Lower lobe of right lung (tissue), 2 donors: ENCODE measurements at places on chromosomes 6 and 20. TPM values are rescaled to one million over a fixed set of nuclear protein-coding genes. Genes with fewer than 3 reads are reported as not detected.
A peak's percentile ranks its signal among the peaks of the same experiment; 100 is the strongest.

Gene TMEM200A
- total RNA-seq = 4.3 TPM

Gene FAM83C
- not detected for total RNA-seq

Gene FGD2
- total RNA-seq = 103 TPM

Gene ZNF311
- total RNA-seq = 1.6 TPM

Gene TFAP2D
- not detected for total RNA-seq

Gene NRSN1
- total RNA-seq = not detected

Gene BTBD3
- 37.0 TPM for total RNA-seq

DNA sequence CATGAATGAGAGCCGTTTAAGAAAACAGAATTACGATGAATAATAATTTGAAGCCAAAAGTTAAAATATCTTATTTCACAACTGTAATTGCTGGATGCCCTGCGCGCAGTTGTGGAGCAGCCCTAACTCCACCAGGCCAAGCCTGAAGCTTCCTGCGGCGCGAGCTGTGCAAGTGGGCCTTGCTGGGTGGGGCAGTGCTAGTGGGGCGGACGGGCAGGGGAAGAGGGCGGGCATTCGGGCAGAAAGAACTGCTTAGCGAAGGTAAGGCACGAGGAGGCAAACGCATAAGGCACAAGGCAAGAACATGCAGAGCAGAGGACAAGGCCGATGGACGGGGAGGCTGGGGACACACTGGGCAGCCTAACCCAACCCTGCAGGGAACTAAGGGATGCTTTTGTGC lies 2.3 kb downstream of the HLA-DQB2 start:
- H3K4me3 ChIP-seq = no peak overlapping the region
- peaks cover 11% of the 10 kb centered on the region for H3K27me3 ChIP-seq
- H3K36me3 ChIP-seq = no peaks in the 10 kb centered on the region
- H3K27ac ChIP-seq = no peak overlapping the region
- peaks cover 5% of the 10 kb centered on the region for H3K4me1 ChIP-seq
- no peak for DNase-seq

GRCh38 chr20:61694682-61695081 lies 371.0 kb downstream of the TAF4 start:
- peaks cover 10% of the 10 kb centered on the region for H3K27me3 ChIP-seq
- no peak overlapping the region for H3K4me3 ChIP-seq
- no peaks in the 10 kb centered on the region for H3K36me3 ChIP-seq

DNA sequence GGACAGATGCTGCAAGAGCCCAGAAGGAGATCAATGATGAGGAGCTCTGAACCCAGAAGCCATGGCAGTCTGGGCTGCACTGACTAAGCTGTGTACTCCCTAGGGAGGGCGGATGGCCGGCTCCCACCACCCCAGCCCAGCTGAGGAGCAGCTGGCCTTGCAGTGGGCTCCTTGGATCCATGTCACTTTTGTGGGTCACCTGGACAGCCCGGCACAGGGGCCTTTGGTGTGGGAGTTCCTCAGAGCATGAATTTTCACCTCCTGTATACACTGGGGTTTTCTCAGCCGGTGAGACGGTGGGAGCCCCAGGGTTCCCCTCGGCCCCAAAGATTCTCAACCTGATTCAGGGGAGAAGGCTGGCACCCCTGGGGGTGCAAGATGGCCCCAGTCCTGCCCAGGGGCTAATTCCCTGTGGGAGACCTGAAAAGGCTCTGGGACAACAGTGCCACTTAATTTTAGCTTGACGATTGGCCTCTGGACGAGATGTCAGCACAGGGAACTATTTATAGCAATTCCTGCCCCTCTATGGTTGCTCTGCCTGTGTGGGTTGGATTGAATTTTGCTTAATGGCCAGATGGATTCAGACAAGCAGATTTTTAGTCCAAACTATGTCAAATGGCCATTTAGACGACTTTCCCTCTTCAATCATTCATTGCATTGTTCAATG lies 121.6 kb upstream of the PMEPA1 start:
- H3K4me1 ChIP-seq = no peaks in the 10 kb centered on the region
- no peak overlapping the region for H3K4me3 ChIP-seq
- H3K36me3 ChIP-seq = no peaks in the 10 kb centered on the region
- H3K27me3 ChIP-seq = no peaks in the 10 kb centered on the region

DNA sequence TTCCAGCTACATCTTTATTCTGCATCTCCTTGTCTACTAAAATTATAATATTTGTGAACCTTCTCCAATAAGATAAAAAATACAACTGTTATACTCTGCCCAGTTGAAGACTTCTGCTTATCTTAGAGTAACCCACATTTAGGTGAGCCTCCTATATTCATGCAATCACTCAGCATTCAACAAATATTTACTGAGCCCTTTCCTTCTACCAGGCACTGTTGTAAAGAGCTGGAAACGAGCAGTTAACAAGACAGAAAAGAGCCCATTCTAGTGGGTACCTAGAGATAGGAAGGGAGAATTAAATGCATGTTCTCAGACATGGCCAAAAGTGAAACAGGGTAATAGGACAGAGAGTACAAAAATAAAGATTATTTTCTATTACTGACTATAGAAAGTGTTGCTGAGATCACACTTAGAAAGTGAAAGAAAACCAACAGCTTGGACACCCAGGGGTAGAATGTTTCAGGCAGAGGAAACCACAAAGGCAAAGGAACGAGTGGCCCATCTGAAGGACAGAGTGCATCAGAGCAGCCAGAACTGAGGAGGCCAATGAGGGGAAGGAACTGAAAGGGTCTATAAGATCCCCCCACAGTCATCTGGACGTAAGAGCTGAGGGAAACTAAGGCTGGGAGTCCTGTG lies 50.8 kb upstream of the SMLR1 start:
- no peak overlapping the region for H3K27ac ChIP-seq
- H3K4me3 ChIP-seq = no peak overlapping the region
- H3K36me3 ChIP-seq = no peaks in the 10 kb centered on the region

- H3K27me3 ChIP-seq = no peaks in the 10 kb centered on the region
- H3K4me1 ChIP-seq = peaks cover 46% of the 10 kb centered on the region
- no peaks in the 10 kb centered on the region for H3K36me3 ChIP-seq
- H3K4me3 ChIP-seq = no peak overlapping the region
- H3K27ac ChIP-seq = no peak overlapping the region
- no peak for DNase-seq
Measured at GRCh38 chr6:159110013-159110412, 59.2 kb upstream of the FNDC1 start.

DNA sequence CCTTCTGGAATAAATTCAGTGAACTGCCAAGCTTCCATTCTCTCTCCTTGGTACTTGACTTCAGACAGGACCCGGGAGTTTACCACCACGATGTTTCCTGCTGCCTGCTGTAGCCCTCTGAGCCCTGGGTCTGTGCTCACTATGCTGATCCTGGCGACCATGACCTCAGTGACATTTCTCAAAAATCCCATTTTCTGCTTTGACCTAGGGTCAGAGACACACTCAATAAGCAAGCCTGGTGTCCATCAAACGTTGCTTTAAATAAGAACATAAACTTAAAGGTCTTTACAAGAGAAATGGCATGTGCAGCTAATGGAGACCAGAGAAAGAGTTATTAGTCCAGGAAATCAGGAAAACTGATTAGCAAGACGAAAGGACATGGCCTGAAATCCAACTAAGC lies 509.7 kb upstream of the SULF2 start:
- no peaks in the 10 kb centered on the region for H3K36me3 ChIP-seq
- no peaks in the 10 kb centered on the region for H3K27me3 ChIP-seq
- H3K27ac ChIP-seq = no peak overlapping the region
- no peak overlapping the region for H3K4me3 ChIP-seq
- peaks cover 27% of the 10 kb centered on the region for H3K4me1 ChIP-seq

GRCh38 chr6:21856844-21857243 lies 263.3 kb downstream of the SOX4 start:
- no peaks in the 10 kb centered on the region for H3K36me3 ChIP-seq
- no peak for DNase-seq
- H3K27ac ChIP-seq = peak overlapping the region; percentile 19

- H3K4me1 ChIP-seq = peaks cover 23% of the 10 kb centered on the region
- H3K27me3 ChIP-seq = no peaks in the 10 kb centered on the region
- H3K36me3 ChIP-seq = no peaks in the 10 kb centered on the region
- no peak for DNase-seq
- H3K27ac ChIP-seq = no peak overlapping the region
Measured at GRCh38 chr6:16106991-16107787, 21.7 kb upstream of the MYLIP start.

DNA sequence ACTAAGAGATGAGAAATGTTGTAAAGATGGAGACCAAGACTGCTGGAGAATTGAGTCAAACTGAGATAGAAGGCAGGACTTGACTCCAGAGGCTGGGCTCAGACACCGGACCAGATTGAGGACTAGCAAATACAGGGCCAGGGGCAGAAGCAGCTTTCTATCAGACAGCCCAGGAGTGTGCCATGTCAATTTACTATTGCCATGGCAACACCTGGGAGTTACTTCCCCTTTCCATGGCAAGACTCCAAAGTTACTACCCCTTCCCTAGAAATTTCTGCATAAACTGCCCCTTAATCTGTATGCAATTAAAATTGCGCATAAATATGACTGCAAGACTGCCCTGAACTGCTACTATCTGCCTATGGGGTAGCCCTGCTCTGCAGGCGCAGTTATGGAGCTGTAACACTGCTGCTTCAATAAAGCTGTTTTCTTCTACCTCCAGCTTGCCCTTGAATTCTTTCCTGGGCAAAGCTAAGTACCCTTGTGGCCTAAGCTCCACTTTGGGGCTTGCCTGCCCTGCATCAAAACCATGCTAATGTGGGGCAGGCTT lies 90.1 kb upstream of the EDN1 start:
- no peaks in the 10 kb centered on the region for H3K36me3 ChIP-seq
- no peak overlapping the region for H3K4me3 ChIP-seq
- H3K27me3 ChIP-seq = no peaks in the 10 kb centered on the region
- DNase-seq = no peak
- H3K4me1 ChIP-seq = no peaks in the 10 kb centered on the region
- no peak overlapping the region for H3K27ac ChIP-seq

DNA sequence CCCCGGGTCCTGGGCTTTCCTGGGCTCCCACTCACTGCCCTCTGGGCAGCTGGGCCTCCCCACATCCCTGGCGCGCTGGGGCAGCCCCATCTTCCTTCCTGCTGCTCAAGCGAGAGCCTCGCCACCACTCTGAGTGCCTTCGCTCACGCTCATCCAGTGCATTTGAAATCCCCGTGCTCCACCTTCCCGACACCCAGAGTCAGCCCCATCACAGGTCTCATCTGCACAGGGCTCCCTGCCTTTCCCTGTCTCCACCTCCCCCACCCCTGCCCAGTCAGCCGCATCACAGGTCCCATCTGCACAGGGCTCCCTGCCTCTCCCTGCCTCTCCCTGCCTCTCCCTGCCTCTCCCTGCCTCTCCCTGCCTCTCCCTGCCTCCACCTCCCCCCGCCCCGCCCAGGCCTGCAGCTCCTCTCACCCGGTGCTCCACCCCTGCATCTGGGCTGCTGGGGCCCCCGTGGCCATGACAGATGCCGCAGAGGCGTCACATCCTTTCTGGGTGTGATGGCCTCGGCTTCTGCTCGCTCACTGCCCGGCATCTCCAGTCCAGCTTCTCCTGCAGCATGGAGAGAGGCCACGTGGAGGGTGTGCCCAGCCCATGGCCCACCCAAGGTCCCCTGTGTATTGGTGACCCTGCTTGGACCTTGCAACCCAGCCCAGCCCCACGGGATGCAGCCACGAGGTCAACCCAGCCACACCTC lies 9.0 kb upstream of the BHLHE23 start:
- no peaks in the 10 kb centered on the region for H3K4me1 ChIP-seq
- no peak overlapping the region for H3K4me3 ChIP-seq
- peaks cover 86% of the 10 kb centered on the region for H3K27me3 ChIP-seq
- H3K27ac ChIP-seq = no peak overlapping the region

GRCh38 chr20:62874964-62875344 lies 13.3 kb upstream of the TCFL5 start:
- no peak for DNase-seq
- H3K36me3 ChIP-seq = no peaks in the 10 kb centered on the region
- H3K27me3 ChIP-seq = no peaks in the 10 kb centered on the region
- H3K4me1 ChIP-seq = peaks cover 22% of the 10 kb centered on the region

DNA sequence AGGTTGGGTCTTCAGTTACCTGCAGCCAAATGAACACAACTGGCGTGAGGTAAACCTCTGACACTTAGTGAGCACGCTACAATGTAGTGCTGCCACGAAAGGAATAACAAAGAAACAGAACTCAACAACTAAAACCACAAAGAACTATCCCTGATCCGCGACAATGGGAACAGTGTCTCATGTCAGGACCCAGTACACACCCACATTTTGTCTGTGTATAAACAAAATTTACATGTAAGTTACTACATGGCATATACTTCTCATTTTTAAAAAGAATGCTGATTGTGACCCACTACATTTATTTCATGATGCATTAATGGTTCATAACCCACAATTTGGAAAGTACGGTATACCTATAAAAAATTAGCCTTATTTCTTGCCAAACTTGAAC lies 14.1 kb downstream of the FKBP1A start:
- peaks cover 100% of the 10 kb centered on the region for H3K4me1 ChIP-seq
- H3K27ac ChIP-seq = peak overlapping the region; percentile 21
- H3K4me3 ChIP-seq = no peak overlapping the region
- H3K36me3 ChIP-seq = peaks cover 27% of the 10 kb centered on the region
- no peak for DNase-seq

- no peak overlapping the region for H3K4me3 ChIP-seq
- no peak for DNase-seq
- H3K36me3 ChIP-seq = no peaks in the 10 kb centered on the region
- H3K4me1 ChIP-seq = no peaks in the 10 kb centered on the region
Measured at GRCh38 chr6:134911547-134911946, 38.4 kb downstream of the ALDH8A1 start.

DNA sequence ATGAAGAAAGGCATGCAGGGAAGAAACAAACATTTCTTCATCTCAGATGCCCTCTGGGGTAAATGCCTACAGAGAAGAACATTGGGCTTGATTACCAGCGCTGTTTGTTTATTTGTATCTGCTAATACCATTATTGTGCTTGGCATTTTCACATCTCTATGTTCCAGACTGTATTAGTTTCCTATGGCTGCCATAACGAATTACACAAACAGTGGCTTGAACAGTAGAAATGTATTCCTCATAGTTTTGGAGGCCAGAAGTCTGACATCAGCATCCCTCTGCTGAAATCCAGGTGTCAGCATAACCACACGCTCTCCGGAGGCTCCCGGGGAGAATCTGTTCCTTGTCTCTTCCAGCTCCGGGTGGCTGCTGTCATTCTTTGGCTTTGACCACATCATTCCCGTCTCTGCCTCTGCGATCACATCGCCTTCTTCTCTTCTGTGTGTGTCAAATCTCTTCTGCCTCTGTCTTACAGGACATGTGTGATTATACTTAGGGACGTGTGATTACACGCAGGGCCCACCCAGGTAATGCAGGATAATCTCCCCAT lies 241.6 kb upstream of the SUPT3H start:
- H3K4me1 ChIP-seq = no peaks in the 10 kb centered on the region
- no peak overlapping the region for H3K27ac ChIP-seq
- no peaks in the 10 kb centered on the region for H3K27me3 ChIP-seq
- DNase-seq = no peak
